ENCODE measurements at places on chromosomes 6 and 20.

- H3K4me1 ChIP-seq, result peaks cover 5% of the 10 kb centered on the region
- H3K27me3 ChIP-seq, result no peaks in the 10 kb centered on the region
- peak overlapping the region; percentile 31 for H3K4me3 ChIP-seq
- no peaks in the 10 kb centered on the region for H3K36me3 ChIP-seq
Observed at GRCh38 chr6:117906507-117906957, 532 bp upstream of the SLC35F1 start.

DNA sequence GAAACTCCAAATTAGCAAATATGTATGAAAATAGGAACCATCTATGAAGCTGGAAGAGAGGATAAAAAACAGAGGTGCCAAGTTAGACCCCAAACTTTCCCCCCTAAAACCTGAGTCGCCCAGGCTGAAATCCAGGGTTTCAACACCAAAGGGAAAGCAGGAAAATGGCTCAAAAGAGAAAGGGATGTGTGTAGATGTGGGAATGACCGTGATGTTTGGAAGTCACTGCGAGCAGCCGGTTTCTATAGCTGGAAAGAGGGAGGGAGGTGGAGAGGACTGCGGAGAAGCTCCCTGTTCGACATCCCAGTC is 4.5 kb downstream of the RING1 start:
- peak overlapping the region; percentile 7 for H3K27ac ChIP-seq
- H3K4me3 ChIP-seq, result peak overlapping the region; percentile 36
- H3K36me3 ChIP-seq, result no peaks in the 10 kb centered on the region
- DNase-seq, result no peak
- H3K27me3 ChIP-seq, result no peaks in the 10 kb centered on the region

GRCh38 chr6:162543221-162543620 is 184.3 kb downstream of the PRKN start:
- no peak overlapping the region for H3K4me3 ChIP-seq
- no peaks in the 10 kb centered on the region for H3K36me3 ChIP-seq
- peaks cover 4% of the 10 kb centered on the region for H3K4me1 ChIP-seq
- H3K27me3 ChIP-seq, result no peaks in the 10 kb centered on the region
- DNase-seq, result no peak
- no peak overlapping the region for H3K27ac ChIP-seq

- H3K4me3 ChIP-seq, result no peak overlapping the region
- no peak for DNase-seq
- no peaks in the 10 kb centered on the region for H3K27me3 ChIP-seq
- no peaks in the 10 kb centered on the region for H3K36me3 ChIP-seq
Observed at GRCh38 chr6:49300443-49300842, 162.6 kb downstream of the MMUT start.

DNA sequence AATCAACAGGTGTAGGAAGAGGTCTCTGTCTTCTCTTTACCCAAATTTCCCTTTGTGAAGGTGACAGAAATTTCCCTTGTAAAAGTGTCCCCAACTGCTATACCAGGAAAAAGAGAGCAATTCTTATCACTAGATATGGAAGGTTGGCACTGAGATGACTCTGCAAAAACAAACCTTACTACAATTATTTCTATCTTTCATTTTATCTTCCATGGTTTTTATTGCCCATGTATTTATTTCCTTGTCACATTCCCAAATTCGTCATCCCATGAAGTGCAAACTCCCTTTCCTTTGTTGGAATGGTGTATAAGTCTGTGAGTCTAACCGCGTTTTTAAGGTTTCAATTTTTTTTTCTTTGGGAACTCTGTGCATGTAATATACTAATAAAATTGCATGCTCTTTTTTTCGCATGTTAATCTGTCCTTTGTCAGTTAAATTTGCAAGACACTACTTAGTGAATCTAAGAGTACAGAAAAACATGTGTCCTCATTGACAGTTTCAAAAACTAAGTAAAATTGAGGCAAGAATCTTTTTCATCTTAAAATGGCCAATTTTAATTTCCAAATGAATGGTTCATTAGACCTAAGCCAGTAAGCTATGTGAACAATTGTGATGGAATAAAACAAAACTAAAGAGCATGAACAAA is 35.4 kb upstream of the HFE start:
- no peak overlapping the region for H3K27ac ChIP-seq
- no peaks in the 10 kb centered on the region for H3K27me3 ChIP-seq
- no peak for DNase-seq
- H3K4me1 ChIP-seq, result peaks cover 2% of the 10 kb centered on the region
- no peak overlapping the region for H3K4me3 ChIP-seq
- H3K36me3 ChIP-seq, result no peaks in the 10 kb centered on the region
